ENCODE measurements at places on chromosomes 12 and 14.

GRCh38 chr12:5817246-5817645 lies 127.8 kb downstream of the ANO2 start:
- no peak for DNase-seq

GRCh38 chr12:106750524-106750923 lies 24.0 kb upstream of the RIC8B start:
- no peak for DNase-seq

- no peak for DNase-seq
These were observed 357.1 kb upstream of the PDE3A start for GRCh38 chr12:20011200-20011599.

- no peak for DNase-seq
These were observed 92.8 kb downstream of the FRMD6 start for GRCh38 chr14:51744372-51745130.

DNA sequence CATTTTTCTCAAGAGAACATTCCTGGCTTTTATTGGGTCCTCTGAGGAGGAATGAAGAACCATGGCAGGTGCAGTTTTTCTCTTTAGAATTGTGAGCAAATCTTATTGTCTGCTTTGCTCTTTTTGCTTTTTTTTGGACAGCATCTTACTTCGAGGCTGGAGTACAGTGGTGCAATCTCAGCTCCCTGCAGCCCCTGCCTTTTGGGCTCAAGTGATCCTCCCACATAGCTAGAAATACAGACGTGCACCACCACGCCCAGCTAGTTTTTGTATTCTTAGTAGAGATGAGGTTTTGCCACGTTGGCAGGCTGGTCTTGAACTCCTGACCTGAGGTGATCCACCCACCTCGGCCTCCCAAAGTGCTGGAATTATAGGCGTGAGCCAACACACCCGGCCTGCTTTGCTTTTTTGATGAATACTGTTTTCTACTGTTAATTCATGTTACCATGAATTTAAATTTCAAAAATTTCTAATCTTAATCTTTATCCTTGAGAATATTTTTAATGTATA lies 71.5 kb downstream of the POLR3B start:
- DNase-seq: no peak

- DNase-seq: no peak
These were observed 390 bp downstream of the JKAMP start for GRCh38 chr14:59484639-59485175.

- no peak for DNase-seq
These were observed 5.2 kb downstream of the FMNL3 start for GRCh38 chr12:49702009-49702408.

DNA sequence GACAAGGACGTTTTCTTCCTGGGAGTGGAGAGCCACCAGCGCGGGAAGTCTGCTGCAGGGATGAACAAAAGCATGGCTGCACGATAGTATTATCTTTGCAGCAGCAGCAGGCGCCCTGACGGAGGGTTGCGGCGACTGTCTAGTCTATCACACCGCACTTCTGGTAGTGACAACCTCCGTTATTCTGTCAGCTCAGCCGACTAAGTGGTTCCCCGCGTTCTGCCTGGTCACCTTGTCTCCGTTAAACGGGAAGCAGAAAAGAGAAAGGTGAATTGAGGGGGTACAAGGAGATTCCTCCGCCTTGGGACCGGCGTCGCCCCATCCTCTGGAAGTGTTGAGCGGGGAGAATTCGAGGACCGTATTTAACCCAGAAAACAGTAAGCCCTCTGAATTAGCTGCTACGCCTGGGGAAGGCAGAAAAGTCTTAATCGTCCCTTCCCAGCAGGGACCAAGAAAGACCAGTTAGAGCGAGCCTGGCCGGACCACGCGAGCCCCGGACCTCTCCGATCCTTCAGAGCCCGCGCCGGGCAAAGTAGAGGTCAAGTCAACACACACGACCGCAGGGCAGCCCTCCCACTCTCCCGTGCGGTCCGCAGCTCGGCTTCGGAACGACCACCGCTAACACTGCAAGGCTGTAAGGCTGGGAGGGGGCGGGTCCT lies 536 bp upstream of the DAAM1 start:
- no peak for DNase-seq

- DNase-seq: no peak
These were observed 25.7 kb upstream of the LRP1-AS start for GRCh38 chr12:57173089-57173488.
